ENCODE measurements at places on chromosomes 5 and 9.

DNA sequence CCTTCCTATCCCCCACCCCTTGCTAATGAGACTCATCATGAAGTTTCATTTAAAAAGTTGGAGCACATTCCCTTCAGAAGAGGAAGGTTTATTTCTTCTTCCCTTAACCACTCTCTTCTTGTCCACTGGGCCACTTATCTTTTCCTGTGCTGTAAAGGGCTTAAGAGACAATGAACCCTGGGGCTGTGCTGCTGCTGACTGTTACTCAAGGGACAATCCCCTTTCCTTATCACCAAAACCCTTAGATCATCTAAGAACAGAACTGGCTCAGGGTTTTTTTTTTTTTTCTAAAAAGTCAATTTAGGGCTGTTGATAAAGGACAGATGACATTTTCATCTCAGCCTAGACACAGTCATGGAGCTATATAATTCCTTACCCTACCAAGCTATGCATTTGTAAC is 29.6 kb downstream of the CAPSL start:
- no peak for DNase-seq

- DNase-seq = no peak
Observed at GRCh38 chr9:97850746-97851445, 2.1 kb upstream of the FOXE1 start.

DNA sequence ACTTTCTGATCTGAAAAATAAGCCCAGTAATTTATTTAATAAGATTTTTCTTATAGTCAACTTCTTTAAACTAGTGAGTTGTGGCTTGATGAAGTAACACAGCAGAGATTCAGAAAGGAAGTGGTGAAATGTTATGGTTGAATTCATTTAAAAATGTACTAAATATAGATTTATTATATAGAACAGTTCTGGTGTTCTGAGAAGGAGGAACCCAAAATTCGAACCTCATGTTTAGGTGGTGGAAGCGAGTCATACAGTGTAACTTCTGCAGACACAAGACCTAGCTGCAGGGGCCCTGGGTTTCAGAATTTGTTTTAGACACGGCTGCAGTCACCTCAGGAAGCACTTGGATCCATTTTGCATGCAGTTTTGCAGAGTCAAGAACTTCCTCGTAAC is 188.2 kb downstream of the TRIO start:
- DNase-seq = no peak

- DNase-seq = no peak
Observed at GRCh38 chr5:142813220-142813619, 43.0 kb downstream of the ARHGAP26 start.

- no peak for DNase-seq
Observed at GRCh38 chr5:129074903-129075302, 19.6 kb upstream of the ISOC1 start.

DNA sequence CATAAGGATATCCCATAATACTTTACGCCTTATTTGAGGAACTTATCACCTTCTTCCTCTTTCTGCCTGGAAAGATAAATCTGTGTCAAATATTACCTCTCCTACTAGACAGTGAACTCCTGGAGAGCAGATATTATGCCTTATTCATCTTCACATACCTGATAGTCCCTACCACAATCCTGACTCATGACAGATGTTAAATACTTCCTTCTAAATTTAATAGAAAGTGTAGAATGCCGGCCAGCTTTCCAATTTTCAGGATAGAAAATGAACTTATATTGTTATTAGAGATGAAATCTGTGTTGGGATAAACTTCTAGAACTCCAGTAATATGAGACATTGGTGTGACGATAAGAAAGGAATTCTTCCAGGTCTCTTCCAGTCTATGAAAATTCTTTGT is 89.0 kb downstream of the GCNT4 start:
- DNase-seq = no peak

DNA sequence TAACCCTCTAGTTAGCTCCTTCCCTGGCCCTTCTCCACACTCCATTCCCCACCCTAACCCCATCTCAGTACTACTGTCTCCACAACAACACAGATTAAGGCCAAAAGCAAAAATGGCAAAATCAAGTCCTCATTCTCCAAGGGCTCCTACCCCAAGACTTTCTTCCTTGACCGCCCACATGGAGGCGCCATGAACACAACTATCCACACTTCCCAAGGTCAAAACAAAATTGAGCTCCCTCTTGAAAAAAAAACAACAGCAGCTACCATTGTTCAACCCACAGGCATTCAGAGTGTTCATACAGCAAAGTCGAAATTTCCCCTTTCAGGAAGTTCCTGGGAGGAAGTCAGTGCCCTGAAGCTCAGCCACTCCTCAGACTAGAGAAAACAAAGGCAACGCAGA is 54.4 kb downstream of the GNAQ start:
- peak; percentile 3 for DNase-seq

GRCh38 chr9:22731786-22732185 is 285.2 kb downstream of the DMRTA1 start:
- no peak for DNase-seq

DNA sequence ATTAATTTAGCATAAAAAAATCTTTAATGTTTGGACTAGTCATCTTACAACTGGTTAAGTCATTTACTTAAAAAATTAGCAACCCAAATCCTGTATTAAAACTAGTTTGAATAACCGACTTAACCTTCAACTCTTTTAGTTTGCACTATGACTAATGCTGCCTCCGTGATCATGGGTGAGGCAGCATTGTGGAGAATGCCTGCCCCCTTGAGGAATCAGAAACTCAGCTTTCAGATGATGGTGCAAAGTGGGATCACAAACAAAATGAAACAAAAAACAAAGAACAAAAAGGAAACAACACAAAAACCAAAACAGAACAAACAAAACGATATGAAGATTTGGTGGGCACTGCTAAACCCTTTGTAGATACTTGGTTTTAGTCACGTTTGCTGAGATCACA is 127.0 kb upstream of the PALM2AKAP2 start:
- DNase-seq = no peak

- DNase-seq = no peak
Observed at GRCh38 chr9:13615660-13616490, 336.4 kb upstream of the MPDZ start.

DNA sequence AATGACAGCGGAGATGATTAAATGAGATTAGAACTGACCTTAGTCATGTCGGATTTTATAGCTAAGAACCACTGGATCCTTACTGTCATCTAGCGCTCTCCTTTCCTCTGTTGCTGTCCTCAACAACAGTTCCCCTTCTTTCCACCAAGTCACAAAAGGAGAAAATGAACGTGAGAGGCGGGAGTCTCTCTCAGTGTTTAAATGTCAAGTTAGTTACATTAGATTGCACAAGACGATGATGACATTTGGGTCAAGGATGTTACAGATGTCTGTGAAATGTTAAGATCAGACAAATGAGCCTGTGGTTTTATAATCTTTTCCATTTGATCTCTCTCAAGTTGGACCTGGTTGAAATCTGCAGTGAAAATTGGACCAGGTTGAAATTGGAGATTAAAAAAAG is 53.5 kb downstream of the FBXO38 start:
- no peak for DNase-seq

GRCh38 chr9:108239696-108240321 is 616.0 kb downstream of the ACTL7B start:
- DNase-seq = no peak

DNA sequence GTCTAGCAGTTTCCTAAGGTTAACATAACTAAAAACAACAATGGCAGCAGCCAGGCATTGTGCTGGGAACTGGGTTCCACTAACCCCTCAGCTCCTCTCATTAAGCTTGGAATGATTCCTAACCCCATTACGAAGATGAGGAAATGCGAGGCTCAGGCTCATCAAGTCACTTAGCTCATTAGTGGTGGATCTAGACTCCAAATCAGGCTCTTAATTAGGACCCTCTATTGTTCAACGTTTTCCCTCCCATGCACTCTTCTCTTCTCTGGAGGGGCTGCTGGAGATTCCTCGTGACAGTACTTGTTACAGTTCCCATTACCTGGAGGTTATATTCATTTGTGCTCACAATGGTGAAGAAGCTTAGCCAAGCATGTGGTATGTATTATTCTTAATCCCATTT is 6.5 kb downstream of the TAS2R1 start:
- no peak for DNase-seq

- no peak for DNase-seq
Observed at GRCh38 chr9:20317701-20318100, 304.6 kb downstream of the MLLT3 start.

DNA sequence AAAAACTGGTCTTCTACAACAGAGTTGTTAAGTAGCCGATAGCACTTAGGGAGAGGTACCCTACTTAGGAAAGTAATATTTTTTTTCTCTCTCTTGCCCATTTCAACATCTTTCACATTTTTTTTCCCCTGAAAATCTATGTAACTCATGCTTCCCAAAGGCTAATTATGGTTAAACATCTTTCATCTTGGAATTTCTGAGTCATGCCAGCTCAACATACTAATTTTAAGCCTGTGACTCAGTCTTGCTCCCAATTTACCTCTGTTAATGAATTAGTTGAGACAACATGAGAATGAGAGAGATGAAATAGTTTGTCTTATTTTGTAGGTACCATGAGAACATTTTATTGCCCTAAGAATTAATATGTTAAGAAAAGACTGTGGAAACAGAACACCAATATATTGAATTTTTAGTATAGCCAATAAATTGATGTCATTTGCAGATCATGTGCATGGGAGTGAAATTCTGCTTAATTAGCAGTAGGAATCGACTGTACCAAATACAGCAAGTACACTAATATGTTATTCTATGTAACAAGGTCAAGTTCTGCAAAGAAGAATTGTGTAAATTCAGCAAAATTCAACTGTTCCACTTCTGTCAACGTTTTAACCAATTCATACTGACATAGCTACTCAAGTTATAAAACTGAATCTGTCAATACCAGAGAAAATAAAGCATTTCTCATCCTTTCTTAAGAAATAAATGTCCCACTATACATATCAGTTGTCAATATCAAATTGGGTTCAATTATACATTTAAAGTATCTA is 550.0 kb downstream of the PTPRD start:
- no peak for DNase-seq

DNA sequence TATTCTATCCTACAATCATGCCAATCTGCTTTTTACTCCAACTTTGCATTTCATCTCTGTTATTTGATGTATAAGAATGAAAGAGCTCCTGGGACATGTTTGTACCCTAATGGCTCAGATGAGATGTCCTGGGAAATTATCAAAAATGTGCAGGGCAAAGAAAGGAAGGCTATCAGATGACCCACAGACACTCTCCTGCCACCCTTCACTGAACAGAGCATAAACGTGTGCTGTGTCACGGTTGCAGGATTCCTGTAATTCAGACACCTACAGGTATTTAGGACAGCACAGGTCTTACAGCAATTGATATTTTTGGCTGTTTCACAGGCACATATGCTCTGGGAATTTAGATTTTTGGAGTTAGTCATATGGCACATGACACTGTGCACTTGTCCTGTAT is 149.2 kb upstream of the GAS1 start:
- no peak for DNase-seq

DNA sequence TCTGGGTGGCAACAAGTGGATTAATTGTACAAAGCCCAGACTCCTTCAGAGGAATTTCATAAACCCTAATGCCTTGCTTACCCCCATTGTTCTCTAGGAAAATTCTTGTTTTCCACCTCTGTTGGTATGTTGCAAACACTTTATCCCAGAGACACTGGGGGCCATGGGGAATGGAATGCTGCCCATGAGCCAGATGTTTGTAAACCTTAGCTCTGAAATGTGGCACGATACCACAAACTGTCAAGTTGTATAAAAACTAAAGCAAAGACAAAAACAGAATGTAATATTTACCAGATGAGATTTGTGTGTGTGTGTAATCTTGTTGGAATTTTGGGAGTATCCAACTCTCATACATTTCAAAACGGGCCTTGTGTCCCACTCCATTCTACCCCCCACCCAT is 465.0 kb downstream of the EBF1 start:
- DNase-seq = no peak

DNA sequence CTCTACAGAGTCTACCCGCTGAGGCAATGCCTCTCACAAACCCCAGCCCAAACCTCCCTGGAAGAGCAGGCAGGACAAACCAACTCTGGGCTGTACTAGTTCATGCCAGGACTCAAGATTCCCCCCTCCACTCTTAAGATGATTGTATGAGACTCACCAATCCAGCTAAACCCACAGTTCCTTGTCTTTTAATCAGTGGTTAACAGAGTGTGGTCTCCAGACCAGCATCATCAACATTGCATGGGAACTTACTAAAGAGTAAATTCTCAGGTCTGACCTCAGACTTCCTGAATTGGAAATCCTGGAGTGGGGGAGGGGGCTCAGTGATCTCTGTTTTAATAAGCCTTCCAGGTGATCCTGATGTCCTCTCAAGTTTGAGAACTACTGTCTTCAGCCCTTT is 240.9 kb downstream of the GAS1 start:
- DNase-seq = no peak

GRCh38 chr9:119409552-119409951 is 40.3 kb upstream of the BRINP1 start:
- no peak for DNase-seq

- no peak for DNase-seq
Observed at GRCh38 chr9:89868100-89868499, 263.3 kb downstream of the GADD45G start.

- no peak for DNase-seq
Observed at GRCh38 chr5:24428345-24428744, 216.4 kb downstream of the CDH10 start.

GRCh38 chr5:103669615-103670014 is 107.0 kb upstream of the NUDT12 start:
- no peak for DNase-seq

GRCh38 chr9:115799734-115800133 is 353.9 kb upstream of the PAPPA start:
- DNase-seq = no peak

GRCh38 chr9:2622461-2623287 is 1.1 kb downstream of the VLDLR start:
- DNase-seq = no peak
